Activated naive CD4-positive, alpha-beta T cell (primary cell): ENCODE measurements at places on chromosomes 5 and 9.

DNA sequence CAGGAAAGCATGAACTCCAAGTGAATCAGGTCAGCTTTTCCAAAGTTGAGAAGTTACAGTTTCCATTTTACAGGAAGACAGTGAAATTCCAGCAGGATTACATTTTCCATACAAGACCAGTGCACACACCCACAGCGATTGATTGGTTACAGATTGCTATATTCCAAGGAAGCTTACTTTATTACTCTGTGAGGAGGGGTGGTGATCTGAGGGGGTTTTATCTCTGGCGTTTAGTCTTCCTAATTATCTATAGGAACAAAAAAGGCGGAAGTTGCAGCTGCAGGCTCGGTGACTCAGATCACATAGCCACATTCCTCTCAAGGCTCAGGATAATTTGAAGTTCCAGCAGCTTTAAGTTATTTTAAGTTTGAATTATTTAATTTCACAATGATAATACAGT is 450.4 kb upstream of the NMUR2 start:
- no peak for DNase-seq

- no peak for DNase-seq
These were observed 23.6 kb downstream of the SREK1IP1 start for GRCh38 chr5:64744914-64745313.

GRCh38 chr5:100553209-100553608 is 18.0 kb downstream of the FAM174A start:
- DNase-seq, result no peak

GRCh38 chr5:2370626-2371418 is 380.7 kb downstream of the IRX2 start:
- no peak for DNase-seq

GRCh38 chr9:81028504-81028903 is 660.8 kb downstream of the TLE1 start:
- no peak for DNase-seq

- no peak for DNase-seq
These were observed 145.9 kb downstream of the GAPVD1 start for GRCh38 chr9:125407432-125407973.
